ENCODE measurements at places on chromosomes 16 and 17.

DNA sequence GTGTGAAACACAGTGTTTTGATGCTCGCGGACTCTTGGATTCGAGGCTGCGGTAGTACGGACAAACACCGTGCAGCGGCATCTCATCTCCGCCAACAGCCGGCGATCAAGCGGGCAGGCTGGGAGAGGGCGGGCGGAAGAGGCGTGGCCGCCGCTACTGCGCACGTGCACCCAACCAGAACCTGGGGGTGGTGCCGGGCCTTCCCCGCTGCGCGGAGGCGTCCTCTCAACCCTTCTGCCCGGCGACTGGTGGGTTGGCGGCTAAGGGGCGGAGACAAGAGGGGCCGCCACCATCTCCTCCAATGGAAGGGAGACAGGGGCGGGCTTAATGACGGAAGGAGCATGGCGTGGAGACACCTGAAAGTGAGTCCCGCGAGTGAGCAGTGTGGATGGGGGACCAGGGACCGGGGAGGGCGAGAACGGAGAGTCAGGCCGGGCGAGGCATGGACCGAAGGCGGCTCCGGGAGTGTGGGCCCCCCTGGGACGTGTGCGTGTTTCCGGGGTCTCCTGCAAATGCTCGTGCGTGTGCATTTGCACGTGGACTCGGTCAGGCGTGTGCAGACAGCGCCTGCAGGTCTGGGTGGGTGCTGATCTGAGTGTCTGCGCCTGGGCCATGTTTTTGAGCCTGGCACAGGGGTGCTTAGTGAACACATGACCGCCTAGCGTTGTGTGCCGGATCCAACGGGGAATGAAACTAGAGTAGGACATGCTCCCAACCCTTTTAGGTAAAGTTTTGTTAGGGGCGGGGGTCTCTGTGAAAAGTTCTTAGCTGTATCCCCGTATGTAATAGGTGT lies at the start of gene DHODH:
Gene DHODH (plus strand): TSS at position 321 of the 793 bp plus-strand sequence. CDS start 21 bp downstream, at position 342.
- peak; percentile 99 for DNase-seq

DNA sequence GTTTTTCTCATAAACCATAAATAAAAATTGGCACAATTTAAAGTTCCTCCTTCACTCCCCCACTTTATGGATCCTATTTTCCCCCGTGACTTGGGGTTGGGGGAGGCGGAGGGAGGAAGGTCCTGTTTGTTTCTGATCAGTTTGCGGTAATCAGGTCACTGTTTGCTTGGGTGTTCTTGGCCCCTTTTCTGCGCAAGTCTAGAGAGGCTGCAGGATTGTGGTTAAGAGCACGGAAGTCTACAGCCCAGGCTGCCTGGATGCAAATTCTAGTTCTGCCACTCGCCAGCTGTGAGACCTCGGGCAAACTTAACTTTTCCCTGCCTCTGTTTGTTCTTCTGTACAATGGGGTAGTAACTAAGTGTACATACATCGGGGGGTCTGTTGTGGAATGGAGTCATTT lies 12.1 kb downstream of the ATP2C2 start:
- DNase-seq = peak; percentile 65

DNA sequence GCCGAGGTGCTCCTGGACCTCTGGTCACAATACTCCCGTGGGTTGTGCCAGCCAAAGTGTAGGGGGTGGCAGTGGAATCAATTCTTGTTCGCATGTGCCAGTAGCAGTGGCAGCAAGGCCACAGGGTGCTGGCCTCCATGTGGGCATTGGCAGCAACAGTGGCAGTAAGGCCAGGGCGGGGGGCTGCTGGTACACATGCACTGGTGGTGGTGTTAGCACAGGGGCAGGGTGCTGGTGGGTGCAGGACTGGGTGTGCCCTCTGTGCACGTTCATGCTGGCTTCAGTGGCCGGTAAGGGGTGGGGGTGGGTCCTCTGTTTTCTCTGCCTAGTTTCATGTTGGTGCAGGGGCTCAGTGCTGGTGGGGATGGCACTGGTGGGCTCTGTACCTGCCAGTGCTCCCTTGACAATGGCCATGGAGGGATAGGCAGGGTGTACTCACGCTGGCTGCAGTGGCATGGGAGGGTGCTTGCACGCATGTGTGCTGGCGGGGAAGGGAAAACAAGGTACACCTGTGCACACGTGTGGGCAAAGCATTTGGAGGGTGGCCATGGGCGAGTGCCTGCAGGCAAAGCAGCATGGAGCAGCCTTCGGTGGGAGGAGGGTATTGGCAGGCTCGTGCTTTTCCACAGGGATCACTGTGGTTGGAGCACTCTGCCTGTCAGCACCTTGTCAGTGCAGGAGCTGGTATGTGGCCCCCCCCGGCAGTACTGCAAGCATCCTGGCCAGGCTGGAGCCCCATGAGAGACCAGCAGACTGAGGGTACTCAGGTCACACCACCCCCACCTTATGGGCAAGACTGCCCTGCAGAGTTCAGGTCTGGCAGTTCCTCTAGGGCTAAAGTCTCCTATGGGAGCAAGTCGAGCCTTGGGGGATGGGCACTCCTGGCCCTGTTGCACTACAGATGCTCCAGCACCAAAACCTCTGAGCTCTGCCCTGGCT lies 35.8 kb downstream of the NF1 start:
- DNase-seq = no peak

- no peak for DNase-seq
Measured at GRCh38 chr16:67169642-67170167, 633 bp upstream of the NOL3 start.

DNA sequence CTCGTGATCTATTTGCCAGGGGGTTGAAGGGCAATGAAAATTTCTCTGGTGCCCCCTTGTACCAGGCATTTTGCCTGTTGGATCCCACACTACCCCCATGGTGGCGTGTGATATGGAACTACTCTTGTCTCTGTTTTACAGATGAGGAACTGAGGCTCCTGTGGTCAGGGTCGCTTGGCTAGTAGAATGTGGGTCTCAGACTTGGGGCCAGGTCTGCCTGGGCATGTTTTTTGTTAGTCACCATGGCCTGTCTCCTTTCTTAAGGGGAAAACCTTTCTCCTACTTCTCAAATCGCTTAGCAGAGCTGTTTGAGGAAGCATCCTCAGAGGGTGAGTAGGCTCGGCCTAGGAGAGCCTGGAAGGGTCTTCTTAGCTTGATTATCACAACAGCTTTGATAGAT lies 51.2 kb downstream of the CLEC16A start:
- no peak for DNase-seq

DNA sequence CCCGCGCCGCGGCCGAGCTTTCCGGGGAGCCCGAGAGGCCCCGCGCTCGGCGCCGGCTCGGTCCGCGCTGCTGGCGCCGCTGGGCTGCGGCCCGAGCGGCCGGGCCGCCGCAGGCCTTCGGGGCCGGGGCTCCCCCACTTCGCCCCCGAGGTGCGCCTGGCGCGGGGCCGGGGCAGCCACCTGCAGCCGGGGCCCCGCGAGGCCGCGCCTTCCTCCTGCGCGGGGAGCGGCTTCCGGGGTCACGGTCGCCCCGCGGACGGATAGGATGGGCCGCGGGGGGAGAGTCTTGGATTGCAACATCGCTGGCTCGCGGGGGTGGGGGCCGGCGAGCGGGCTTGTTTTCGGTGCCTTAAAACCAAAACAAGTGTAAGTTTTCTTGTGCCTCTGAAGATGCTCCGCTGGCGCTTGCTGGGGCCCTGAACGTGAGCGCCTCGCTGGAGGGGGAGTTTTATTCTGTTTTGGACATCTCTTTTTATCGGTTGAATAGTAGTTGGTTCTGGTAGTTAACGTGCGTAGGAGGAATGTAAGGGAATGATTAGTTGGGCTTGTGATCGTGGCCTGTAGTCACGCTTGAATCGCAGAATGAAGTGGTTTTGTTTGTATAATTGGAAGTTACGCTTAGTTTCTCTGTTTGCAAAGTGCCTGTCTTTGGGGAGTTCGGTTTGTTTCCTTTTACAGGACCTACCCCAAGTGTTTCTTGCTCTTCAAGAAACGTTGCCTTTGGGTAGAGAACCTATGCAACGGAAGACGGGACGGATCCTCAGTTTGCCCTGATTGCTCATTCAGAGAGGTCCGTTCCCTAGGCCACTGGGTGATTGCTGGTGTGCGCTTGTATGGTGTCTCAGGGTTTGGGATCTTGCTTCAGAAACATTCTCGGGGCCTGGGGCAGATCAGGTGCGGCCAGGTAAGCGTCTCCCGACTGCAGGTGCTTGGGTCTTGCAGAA lies 724 bp downstream of the UBE2I start:
- no peak for DNase-seq
